Stimulated activated CD8-positive, alpha-beta memory T cell treated with anti-CD3 and anti-CD28 coated beads, Interleukin-15, amount 100 ng/mL, for 4 hours (primary cell): ENCODE measurements at places on chromosomes 7 and 10.

GRCh38 chr7:137395420-137395819 lies 51.9 kb upstream of the PTN start:
- no peak for DNase-seq

DNA sequence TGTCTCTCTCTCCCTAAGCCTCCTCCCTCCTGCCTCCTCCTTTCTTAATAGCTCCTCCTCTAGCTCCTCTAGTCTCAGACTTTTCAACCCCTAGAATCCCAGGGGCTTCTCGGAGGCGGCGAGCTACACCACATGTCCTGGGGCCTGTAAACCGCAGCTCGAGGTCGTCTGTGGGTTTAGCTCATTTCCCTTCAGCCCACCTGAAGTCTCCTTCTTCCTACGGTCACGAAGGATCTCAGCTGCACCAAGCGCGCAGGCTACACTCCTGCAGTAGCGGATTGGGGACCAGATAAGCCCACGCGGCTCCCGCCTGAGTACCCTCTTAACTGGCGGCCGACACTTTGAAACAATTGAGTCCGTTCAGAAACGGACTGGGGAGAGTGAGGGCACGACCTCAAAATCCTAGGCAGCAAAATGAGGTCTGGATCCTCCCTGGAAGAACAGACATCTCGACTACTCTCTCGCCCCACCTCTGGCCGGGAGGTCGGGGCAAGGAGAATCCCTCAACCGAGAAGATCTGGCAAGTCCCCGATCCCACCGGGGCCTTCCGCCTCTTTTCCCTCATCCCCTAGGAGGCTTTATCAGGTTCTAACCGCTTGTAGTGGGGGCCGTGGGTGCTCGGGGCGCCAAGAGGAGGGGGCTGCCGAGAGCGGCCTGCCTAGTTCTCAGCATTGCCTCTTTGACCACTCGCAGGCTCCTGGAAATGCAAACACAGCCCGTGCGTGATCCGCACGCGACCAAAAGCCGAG lies 1.3 kb upstream of the SORCS3 start:
- no peak for DNase-seq

GRCh38 chr7:513521-514166 lies 6.0 kb downstream of the PDGFA start:
- DNase-seq: no peak

DNA sequence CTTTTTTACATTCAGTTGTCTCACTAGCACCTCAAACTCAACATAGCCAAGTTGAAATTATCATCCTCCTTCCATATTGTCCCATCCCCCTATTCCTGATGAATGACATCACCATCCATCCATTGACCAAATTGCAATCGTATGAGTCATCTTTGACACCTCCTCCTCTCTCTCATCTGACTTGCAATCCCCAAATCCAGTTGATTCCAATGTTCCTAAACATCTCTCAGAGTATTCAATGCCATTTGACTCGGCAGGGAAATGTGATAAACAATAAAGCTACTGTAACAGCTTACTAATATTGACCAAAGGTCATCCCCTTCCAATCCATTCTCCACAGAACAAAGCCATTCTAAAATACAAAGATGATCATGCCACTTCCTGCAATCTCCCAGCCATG lies 1047.8 kb downstream of the NRG3 start:
- no peak for DNase-seq

- no peak for DNase-seq
Observed at GRCh38 chr10:97533888-97534287, 35.2 kb downstream of the UBTD1 start.

GRCh38 chr10:45558425-45558824 lies 114.1 kb downstream of the ZFAND4 start:
- DNase-seq: no peak

GRCh38 chr10:52814506-52814905 lies 41.9 kb upstream of the MBL2 start:
- DNase-seq: no peak

DNA sequence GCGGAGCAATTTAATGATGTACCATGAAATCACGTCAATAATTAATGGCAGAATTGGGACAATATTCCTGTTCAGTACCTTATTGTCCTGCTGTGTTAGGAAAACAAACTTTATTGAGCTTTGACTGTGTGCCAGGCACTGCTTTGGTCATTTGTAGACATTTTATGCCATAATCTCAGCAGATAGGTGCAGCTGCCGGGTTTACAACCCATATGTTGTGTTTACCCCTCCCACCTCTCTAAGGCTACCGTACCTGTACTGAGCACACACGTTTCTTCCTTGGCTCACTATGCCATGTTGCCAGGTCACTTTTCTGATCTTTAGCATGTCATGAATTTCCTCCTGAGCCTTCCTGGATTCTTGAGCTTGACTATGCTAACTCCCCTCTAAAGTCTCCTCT lies 422.2 kb downstream of the PHTF2 start:
- no peak for DNase-seq

DNA sequence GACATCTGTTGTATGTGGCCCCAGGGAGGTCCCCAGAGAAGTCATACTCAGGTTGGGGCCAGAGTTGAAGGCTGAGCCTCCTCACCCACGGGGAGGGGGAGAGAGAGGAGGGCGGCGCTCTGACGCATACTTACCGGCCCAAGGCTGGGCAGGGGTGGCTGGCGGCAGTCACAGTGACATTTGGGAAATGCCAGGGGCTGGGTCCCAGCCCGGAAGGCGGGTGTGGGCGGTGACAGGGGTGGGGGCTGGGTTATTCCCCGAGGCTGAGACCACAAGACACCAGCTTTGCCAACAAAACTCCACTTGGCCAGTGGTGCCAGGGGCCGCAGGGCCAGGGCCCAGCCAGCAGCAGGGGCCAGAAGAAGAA lies 41.1 kb downstream of the RASGEF1A start:
- DNase-seq: peak; percentile 42

- no peak for DNase-seq
Observed at GRCh38 chr7:45955286-45955685, 34.2 kb upstream of the IGFBP3 start.
